Psoas muscle (tissue), 8 donors: ENCODE measurements at places on chromosomes 6 and 20.
A peak's percentile ranks its signal among the peaks of the same experiment; 100 is the strongest.

DNA sequence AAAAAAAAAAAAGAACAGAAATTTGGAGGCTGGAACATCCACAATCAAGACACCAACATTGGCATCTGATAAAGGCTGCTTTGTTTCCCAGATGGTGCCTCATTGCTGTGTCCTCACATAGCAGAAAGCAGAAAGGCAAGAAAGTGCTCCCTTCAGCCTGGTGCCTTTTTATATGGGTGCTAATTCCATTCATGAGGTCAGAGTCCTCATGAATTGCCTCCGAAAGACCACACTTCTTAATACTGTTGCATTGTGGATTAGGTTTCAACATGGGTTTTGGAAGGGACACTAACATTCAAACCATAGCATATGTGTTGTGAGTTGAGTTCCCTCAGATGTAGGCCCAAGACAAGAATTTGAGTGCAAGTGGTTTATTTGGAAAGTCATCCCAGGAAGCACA is 8.0 kb upstream of the C20orf202 start:
- H3K27ac ChIP-seq: no peak overlapping the region
- no peak for DNase-seq
- no peaks in the 10 kb centered on the region for H3K4me1 ChIP-seq

GRCh38 chr6:109252261-109253041 is 129.8 kb downstream of the CD164 start:
- H3K36me3 ChIP-seq: no peaks in the 10 kb centered on the region
- H3K27ac ChIP-seq: no peak overlapping the region
- H3K4me1 ChIP-seq: no peaks in the 10 kb centered on the region
- no peak for DNase-seq
- no peak overlapping the region for H3K4me3 ChIP-seq
- H3K27me3 ChIP-seq: no peaks in the 10 kb centered on the region

- no peak overlapping the region for H3K4me3 ChIP-seq
- peaks cover 13% of the 10 kb centered on the region for H3K4me1 ChIP-seq
- H3K27ac ChIP-seq: peak overlapping the region; percentile 1
- H3K27me3 ChIP-seq: no peaks in the 10 kb centered on the region
- DNase-seq: peak; percentile 78
- no peaks in the 10 kb centered on the region for H3K36me3 ChIP-seq
Measured at GRCh38 chr20:51412951-51413481, 129.5 kb downstream of the NFATC2 start.

DNA sequence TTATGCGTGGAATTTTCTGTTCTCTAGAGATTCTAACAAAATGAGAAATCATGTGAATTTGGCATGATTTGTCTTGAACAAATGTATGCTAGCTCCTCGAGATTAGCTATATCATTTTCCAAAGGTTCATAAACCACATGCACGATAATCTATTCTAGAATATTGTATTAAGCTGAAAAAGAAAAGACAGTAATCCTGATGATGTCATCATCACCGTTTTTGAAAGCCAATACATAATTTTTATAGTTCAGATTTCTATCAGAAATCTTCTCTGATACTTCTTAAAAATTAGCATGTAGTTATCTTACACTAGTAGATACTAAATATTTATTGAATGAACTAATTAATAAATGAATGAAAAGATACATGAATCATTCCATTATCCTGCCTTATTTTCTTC is 111.2 kb downstream of the HAO1 start:
- H3K36me3 ChIP-seq: no peaks in the 10 kb centered on the region
- no peaks in the 10 kb centered on the region for H3K4me1 ChIP-seq
- DNase-seq: no peak
- H3K27me3 ChIP-seq: no peaks in the 10 kb centered on the region
- no peak overlapping the region for H3K4me3 ChIP-seq

- no peaks in the 10 kb centered on the region for H3K36me3 ChIP-seq
- no peak for DNase-seq
- H3K4me1 ChIP-seq: no peaks in the 10 kb centered on the region
- H3K4me3 ChIP-seq: no peak overlapping the region
- no peak overlapping the region for H3K27ac ChIP-seq
Measured at GRCh38 chr6:136016228-136017225, 165.0 kb downstream of the PDE7B start.

DNA sequence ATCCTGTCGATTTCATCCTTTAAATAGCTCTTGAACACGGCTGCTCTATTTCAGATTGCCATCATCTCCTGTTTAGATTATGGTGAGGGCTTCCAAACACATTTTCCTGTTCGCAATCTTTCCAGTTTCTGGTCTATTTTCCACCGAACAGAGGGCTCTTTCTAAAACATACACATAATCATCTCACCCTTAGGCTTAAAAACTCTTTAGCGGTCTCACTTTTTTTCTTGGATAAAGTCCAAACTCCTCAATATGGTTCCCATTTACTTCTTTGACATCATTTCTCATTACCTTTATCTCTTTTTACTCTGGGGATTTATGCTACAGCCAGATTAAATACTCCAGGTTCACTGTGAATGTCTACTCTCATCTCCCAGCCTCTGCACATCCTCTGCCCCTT is 103.4 kb upstream of the STMND1 start:
- no peaks in the 10 kb centered on the region for H3K4me1 ChIP-seq
- no peak for DNase-seq

GRCh38 chr6:12767016-12767415 is 50.4 kb downstream of the PHACTR1 start:
- DNase-seq: no peak
- no peaks in the 10 kb centered on the region for H3K36me3 ChIP-seq
- no peaks in the 10 kb centered on the region for H3K4me1 ChIP-seq
- no peak overlapping the region for H3K27ac ChIP-seq

DNA sequence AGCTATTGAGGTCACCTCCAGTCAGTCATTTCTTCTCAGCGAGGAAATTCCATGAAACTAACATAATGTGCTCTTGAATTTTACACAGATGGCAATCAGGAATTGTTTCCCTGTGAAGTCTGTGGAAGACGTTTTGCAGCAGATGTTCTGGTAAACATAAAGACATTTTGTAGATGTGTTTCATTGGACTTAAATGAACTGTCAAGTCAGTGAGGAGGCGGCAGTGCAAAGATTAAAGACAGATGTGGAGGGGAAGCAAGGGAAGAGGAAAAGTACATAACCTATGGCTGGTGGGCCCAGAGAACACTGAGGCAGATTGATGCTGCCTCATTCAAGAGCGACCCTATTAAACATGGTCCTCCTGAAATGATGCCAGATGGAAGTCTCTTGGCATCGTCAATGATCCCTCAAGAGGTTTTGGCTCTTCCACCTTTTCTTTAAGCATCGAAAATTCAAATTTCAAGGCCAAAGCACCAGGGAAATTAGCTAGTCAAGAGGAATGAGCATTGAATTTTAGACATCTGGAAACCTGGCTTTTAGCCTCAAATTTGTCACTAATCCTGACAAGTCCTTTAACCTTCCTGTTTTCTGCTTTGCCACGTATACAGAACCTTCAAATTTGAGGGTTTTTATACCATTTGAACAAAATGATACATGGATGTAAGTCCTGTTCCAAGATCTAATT is 20.1 kb downstream of the ZC2HC1B start:
- H3K36me3 ChIP-seq: no peaks in the 10 kb centered on the region
- no peaks in the 10 kb centered on the region for H3K4me1 ChIP-seq
- no peak overlapping the region for H3K27ac ChIP-seq
- H3K4me3 ChIP-seq: no peak overlapping the region
- DNase-seq: no peak

DNA sequence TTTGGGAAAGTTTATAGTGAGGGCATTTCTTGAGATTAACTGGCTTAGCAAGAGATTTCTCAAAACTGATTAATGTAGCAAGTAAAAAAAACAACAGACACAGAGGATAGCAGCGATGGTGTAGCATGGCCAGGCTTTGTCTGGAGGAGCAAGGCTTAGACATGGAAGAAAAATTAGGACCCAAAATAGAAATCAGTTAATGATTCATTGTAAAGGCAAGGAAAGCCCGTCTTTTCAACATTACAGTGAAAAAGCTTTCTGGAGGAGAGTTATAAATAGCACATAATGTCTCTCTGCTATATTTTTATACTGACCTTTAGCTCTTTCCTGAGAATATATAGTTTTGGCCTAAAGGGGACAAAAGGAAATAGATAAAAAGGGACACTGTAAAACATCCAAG is 45.1 kb downstream of the FNDC1 start:
- H3K27me3 ChIP-seq: no peaks in the 10 kb centered on the region
- H3K36me3 ChIP-seq: no peaks in the 10 kb centered on the region
- H3K27ac ChIP-seq: no peak overlapping the region
- no peak overlapping the region for H3K4me3 ChIP-seq
- no peaks in the 10 kb centered on the region for H3K4me1 ChIP-seq

DNA sequence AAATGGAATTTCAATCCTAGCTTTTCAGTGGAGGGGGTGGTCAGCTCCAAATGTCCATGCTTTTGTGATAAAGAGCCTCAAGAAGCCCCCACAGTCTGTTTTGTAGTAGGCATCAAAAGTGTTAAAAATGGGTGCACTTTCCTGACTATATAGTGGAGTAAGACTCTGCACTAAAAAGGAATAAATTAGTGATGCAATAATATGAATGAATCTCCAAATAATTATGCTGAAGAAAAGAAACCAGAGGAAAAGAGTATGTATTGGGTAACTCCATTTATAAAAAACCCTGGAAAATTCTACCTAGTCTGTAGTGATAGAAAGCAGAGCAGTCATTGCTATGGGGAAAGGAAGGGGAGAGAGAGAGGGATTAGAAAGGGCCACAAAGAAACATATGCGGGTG is 310.4 kb upstream of the SUPT3H start:
- no peaks in the 10 kb centered on the region for H3K36me3 ChIP-seq
- H3K27me3 ChIP-seq: peaks cover 2% of the 10 kb centered on the region
- H3K4me1 ChIP-seq: no peaks in the 10 kb centered on the region
- H3K4me3 ChIP-seq: no peak overlapping the region
- DNase-seq: no peak

DNA sequence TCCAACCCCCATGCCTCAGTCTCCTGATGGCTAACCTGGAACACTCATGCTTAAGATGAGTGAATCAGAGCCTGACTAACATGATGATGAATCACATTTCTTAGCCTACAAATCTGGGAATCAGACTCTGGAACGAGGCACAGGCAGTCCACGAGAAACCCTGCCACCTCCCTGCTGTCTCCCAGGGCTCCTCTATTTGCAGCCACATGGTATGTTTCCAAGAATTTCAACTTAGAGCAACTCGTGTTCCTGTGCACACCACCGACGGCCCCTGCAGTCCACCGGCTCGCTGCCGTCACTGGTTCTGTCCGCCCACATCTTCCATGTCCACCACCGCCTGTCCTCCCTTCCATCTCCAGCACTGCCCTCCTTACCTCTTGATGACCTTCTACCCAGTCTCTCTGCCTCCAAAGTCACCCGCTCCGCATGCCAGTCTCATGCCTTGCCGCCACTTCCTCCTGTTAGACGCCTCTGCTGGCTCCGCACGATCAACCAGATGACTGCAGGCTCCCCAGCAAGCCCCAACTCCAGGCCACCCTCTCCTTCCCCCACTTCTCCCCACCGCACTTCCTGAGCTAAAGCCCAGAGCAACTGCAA is 87.6 kb downstream of the AGPAT4 start:
- H3K36me3 ChIP-seq: no peaks in the 10 kb centered on the region
- no peaks in the 10 kb centered on the region for H3K27me3 ChIP-seq
- no peaks in the 10 kb centered on the region for H3K4me1 ChIP-seq
- no peak for DNase-seq
- H3K27ac ChIP-seq: no peak overlapping the region

GRCh38 chr20:38224531-38224930 is 36.0 kb downstream of the KIAA1755 start:
- no peaks in the 10 kb centered on the region for H3K27me3 ChIP-seq
- DNase-seq: no peak
- no peaks in the 10 kb centered on the region for H3K4me1 ChIP-seq
- H3K36me3 ChIP-seq: no peaks in the 10 kb centered on the region

- H3K4me1 ChIP-seq: peaks cover 1% of the 10 kb centered on the region
- no peaks in the 10 kb centered on the region for H3K27me3 ChIP-seq
- no peak overlapping the region for H3K4me3 ChIP-seq
- no peak overlapping the region for H3K27ac ChIP-seq
- no peak for DNase-seq
Measured at GRCh38 chr6:53603386-53604116, 58.6 kb upstream of the GCLC start.

- no peaks in the 10 kb centered on the region for H3K4me1 ChIP-seq
- no peak overlapping the region for H3K27ac ChIP-seq
- DNase-seq: no peak
- H3K4me3 ChIP-seq: no peak overlapping the region
- H3K27me3 ChIP-seq: no peaks in the 10 kb centered on the region
Measured at GRCh38 chr6:8536122-8536521, 100.8 kb upstream of the SLC35B3 start.

GRCh38 chr6:41428996-41429421 is 93.6 kb downstream of the NCR2 start:
- DNase-seq: peak; percentile 52
- H3K27ac ChIP-seq: no peak overlapping the region
- peaks cover 12% of the 10 kb centered on the region for H3K4me1 ChIP-seq
- peak overlapping the region; percentile 70 for H3K4me3 ChIP-seq

DNA sequence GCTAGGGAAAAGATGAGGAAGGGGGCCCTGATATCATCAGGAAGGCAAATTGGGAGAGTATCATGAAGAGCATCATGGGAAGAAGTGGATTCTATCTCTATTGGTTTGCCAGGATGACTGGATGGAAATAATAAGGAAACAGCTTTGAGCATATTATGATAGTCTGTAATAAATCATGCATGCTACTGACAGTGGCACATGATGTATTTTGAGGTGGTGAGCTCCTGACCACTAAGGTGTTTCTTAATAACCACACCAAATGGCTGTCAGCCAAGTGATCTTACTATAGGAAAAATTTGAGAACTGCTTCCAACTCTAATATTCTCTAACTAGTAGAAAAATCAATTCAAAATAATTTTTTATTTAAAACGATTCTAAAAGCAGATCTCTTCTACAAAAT is 548.4 kb upstream of the JAG1 start:
- no peaks in the 10 kb centered on the region for H3K36me3 ChIP-seq
- H3K4me3 ChIP-seq: no peak overlapping the region
- no peaks in the 10 kb centered on the region for H3K4me1 ChIP-seq
- DNase-seq: no peak

- no peak overlapping the region for H3K4me3 ChIP-seq
- DNase-seq: no peak
- no peaks in the 10 kb centered on the region for H3K27me3 ChIP-seq
- no peaks in the 10 kb centered on the region for H3K4me1 ChIP-seq
- H3K36me3 ChIP-seq: no peaks in the 10 kb centered on the region
- H3K27ac ChIP-seq: no peak overlapping the region
Measured at GRCh38 chr6:115729036-115729435, 331.7 kb downstream of the FRK start.

GRCh38 chr6:3535033-3535775 is 78.4 kb upstream of the SLC22A23 start:
- no peaks in the 10 kb centered on the region for H3K27me3 ChIP-seq
- no peak overlapping the region for H3K4me3 ChIP-seq
- no peak overlapping the region for H3K27ac ChIP-seq

GRCh38 chr20:31915491-31916280 is 36.2 kb downstream of the PDRG1 start:
- H3K36me3 ChIP-seq: no peaks in the 10 kb centered on the region
- no peaks in the 10 kb centered on the region for H3K27me3 ChIP-seq
- H3K4me1 ChIP-seq: no peaks in the 10 kb centered on the region
- no peak for DNase-seq
- no peak overlapping the region for H3K4me3 ChIP-seq

GRCh38 chr6:16731478-16732051 is 29.7 kb downstream of the ATXN1 start:
- no peak for DNase-seq
- H3K36me3 ChIP-seq: no peaks in the 10 kb centered on the region
- H3K4me1 ChIP-seq: peaks cover 45% of the 10 kb centered on the region
- no peak overlapping the region for H3K4me3 ChIP-seq
- no peak overlapping the region for H3K27ac ChIP-seq

GRCh38 chr20:17407550-17407949 is 123.6 kb downstream of the BFSP1 start:
- DNase-seq: no peak
- no peak overlapping the region for H3K27ac ChIP-seq
- H3K36me3 ChIP-seq: no peaks in the 10 kb centered on the region
- no peak overlapping the region for H3K4me3 ChIP-seq
- H3K4me1 ChIP-seq: no peaks in the 10 kb centered on the region
